ENCODE measurements at places on chromosomes 2 and 18.

DNA sequence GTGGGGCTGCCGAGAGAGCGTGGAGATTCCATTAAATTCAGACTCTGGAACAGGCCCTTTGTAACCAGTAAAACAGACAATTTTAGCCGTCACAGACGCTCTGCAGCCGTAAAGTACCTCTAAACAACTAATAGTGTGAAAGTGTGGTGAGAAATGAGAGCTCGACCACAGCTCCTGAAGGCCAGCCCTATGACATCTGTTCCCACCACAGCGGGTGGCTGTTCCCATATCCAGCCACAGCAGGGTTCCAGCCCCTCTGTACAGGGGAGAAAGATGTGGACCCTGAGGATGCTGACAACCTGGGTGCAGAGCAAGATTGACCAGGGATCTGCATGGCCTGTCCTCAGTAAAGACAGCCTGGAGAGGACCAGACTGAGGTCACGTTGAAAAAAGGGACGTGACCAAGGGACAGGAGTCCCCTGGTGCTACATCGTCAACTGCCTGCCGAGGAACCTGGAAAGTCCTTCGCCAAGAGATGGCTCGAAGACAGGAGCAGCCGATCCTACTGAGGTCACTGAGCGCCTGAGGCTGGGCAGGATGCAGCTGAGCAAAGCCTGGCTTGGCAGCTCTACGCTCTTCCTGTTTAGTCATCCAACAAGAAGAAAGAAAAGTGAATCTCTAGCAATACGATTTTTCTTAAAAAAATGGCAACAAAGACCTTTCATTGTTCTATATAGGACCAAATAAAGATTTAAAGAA is 831.7 kb downstream of the RNF144A start:
- no peak for DNase-seq

- DNase-seq: no peak
Measured at GRCh38 chr18:58391231-58391825, 237.6 kb downstream of the ALPK2 start.

DNA sequence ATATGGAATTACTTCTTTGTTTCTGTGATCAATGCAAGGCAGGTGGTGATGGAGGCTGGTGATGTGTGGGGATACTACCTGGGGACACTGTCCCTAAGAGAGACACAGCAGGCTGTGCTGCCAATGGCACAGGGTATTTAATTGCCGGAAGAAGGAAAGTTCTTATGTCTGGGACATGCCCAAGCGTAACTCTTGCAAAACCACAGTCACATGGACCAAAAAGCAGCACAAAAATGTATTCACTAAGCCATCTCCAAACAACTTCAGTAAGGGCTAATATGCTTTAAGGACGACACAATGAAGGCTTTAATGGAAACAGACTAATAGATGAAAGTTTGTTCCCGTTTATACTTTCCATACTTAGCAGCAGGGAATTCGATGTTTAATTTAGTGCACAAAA is 49.7 kb upstream of the AP1S3 start:
- DNase-seq: no peak

DNA sequence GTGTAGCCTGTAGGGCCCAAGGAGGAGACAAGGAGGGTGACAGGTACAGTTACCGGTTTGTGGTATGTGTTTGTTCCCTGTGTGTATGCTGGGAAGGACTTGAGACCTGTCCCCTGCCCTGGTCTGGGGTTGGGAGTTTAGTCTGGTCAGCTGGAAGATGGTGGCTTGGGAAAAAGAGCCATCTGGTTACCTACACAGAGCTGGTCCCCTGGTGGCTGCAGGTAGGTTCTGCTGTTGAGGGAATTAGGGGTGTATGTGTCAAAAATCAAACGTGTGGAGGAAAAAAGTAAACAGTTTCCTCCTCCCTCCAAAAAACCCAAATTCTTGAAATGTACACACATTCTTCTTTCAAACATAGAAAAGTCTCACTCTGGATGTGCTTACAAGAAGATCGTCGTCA is 24.3 kb downstream of the PTMA start:
- no peak for DNase-seq

- no peak for DNase-seq
Measured at GRCh38 chr2:46578961-46579360, 99.6 kb downstream of the TMEM247 start.

DNA sequence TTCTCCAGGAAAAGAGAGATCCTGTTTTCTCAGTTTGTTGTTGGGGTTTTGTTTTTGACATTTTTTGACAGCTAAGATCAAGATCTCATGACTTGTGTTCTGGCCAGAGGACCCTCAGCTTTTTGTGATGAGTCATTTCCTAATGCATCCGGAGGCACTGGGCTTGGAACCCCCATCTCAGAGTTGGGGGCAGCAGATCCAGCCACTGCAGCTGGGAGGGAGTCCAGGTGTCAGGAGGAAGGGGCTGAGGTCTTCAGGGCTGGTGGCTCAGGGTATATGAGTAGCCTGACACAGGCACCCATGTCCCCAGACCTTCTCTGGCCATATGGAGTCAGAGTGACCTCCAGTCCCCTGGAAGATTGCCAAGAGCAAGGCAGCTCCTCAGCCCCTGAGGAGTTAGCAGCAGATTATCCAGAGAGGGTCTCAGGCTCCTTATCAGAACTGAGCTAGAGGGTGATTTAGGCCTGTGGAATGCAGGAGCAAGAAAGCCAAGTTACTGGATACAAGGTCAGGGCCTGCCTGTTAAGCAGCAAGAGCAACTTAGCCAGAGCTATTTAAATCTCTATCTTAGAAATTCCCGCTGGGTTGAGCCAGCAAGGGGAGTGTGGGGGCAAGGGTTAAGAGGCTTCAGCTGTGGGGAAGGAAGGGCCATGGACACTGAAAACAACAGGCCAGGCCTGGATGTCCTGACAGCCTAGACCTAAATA is 62.4 kb downstream of the TANC1 start:
- DNase-seq: no peak

DNA sequence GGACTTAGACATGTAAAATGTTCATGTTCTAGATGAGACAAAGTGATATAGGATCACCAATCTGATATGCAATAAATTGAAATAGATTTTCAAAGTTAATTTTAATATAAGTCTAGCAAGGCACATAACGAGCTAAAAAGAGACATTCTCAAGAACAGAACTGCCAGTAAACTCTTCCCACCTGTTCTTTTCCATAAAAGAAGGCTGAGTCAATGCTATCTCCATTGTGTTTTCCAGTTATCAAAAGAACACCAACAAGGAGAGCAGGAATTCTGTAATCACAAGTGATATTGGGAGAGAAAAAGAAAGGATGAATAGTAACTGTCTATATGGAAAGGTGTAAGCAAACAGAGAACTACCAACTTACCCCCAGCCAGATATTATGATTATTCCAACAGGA is 25.6 kb downstream of the GPR155 start:
- no peak for DNase-seq

DNA sequence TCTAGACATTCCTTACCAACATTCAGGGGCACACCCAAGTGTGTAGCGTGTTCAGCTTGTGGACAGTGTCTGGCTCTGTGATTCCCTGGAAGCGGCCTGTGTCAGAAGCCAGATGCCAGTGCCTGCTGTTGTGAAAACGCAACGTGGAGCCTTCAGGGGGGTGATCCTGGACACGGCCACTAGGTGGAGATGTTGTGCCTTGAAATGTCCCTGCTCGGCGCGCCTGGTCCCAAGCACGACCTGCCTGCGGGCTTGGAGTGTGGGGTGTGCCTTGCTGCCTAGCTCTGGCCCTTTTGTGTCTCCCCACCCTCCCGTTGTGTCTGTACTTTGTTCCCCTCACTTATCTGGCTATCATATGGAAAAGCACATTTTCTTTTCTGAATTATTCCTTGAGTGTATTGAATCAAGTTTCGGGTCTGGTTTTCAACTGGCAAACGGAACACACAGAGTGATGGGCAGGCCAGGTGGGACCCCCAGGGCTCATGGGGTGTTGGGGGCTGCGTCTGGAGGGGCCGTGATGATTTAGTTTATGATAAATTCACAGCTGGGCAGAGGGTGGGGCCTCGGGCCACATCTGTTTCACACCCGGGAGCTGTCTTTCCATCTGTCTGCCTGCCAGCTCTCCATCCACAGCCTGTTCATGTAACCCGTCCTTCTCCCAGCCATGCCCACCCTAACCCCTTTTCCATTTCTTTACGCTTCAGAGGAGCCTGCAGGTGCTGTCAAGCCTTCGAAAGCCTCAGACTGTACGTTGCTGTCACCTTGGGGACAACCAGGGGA is 95.5 kb downstream of the DYSF start:
- peak; percentile 38 for DNase-seq

DNA sequence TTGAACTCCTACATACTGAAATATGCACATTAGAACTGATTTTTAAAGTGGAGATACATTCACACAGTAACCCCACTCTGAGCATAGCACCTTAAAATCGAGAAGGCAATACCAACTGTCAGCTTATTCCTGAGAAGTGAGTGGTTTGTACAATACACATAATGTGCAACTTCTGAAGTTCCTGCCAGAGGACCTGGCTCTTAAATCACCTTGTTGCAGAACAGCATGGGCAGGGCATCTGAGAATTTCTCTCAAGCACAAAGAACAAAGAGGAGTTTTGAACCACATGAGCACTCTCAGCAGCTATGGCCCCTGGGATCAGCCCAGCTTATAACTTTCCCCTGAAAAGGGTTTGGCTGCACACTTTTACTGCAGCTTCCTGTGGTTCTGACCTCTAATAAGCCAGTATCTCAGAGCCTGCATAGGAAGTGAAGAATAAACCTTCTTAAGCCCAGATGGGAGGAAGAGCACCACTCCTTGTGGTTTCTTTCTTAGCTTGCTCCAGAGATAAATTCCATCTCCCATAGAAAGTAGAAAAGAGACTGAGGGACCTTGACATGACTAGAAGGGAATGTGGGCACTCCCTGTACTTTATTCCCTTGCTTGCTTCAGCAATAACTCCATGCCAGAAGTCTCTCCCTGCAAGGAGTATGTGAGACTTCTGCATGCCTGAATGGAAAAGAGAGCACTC is 862.3 kb downstream of the SUCLG1 start:
- DNase-seq: no peak

DNA sequence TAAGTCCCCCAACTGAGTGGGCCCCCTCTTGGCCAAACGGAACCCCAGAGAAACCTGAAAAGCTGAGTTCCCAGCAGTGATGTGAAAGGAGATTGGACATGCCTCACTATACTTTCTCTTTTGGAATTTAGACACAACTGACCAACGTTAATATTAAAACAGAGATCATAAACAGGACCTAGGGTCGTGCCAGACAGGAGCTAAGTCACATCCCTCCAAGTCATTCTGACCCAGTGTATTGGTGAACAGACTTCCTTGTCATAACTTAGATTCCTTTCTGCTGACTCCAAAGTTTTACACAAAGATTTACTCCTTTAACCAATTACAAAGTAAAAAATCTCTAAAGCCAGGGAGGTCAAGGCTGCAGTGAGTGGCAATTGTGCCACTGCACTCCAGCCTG is 46.9 kb downstream of the UXS1 start:
- DNase-seq: no peak

DNA sequence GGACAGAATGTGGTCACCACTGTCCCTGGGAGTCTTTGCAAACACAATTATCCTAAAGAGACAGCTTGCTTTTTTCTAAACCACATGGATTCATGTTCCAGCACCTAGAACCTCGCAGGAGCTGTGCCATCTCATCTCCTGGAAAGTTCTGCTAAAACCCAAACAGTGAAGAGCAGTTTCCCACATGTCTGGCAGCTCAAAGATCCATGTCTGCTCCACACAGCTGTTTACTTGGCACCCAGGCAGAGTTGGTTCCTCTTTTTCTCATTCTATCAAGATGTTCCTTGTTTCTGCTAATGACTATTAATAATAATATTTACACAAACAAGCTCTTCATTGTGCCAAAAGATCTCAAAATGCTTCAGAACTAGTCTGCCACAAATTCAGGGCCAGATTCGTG is 30.1 kb upstream of the PID1 start:
- DNase-seq: no peak

GRCh38 chr18:59505356-59505755 is 146.3 kb upstream of the LMAN1 start:
- DNase-seq: no peak
